ENCODE measurements at places on chromosomes 6 and 20. TPM values are rescaled to one million over a fixed set of nuclear protein-coding genes. Genes with fewer than 3 reads are reported as not detected.

The TXLNB gene
- not detected for total RNA-seq

GRCh38 chr6:163983679-163984078 is 569.2 kb downstream of the QKI start:
- no peak for DNase-seq

- no peak for DNase-seq
These were observed 73.3 kb downstream of the ADGRG6 start for GRCh38 chr6:142374965-142375733.

DNA sequence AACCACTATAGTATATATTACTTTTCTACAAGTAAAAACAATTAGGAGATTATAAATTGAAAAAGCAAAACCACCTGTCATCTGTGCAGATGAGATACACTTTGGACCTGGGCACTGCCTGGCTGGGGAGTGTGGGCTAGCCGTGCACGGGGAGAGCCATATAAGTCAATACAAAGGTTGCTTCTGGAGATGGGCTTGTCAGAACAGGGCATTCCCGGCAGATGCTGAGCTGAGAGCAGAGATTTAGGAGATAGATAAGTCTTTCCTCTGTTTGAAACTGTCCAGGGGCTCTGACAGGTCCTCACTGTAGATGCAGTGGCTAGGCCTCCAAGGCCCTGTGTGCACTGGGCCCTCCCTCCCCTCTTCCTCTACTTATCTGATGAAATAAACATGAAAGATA is 34.5 kb downstream of the CD164 start:
- DNase-seq: peak; percentile 26

- DNase-seq: no peak
These were observed 20.9 kb downstream of the UTRN start for GRCh38 chr6:144305985-144306384.

DNA sequence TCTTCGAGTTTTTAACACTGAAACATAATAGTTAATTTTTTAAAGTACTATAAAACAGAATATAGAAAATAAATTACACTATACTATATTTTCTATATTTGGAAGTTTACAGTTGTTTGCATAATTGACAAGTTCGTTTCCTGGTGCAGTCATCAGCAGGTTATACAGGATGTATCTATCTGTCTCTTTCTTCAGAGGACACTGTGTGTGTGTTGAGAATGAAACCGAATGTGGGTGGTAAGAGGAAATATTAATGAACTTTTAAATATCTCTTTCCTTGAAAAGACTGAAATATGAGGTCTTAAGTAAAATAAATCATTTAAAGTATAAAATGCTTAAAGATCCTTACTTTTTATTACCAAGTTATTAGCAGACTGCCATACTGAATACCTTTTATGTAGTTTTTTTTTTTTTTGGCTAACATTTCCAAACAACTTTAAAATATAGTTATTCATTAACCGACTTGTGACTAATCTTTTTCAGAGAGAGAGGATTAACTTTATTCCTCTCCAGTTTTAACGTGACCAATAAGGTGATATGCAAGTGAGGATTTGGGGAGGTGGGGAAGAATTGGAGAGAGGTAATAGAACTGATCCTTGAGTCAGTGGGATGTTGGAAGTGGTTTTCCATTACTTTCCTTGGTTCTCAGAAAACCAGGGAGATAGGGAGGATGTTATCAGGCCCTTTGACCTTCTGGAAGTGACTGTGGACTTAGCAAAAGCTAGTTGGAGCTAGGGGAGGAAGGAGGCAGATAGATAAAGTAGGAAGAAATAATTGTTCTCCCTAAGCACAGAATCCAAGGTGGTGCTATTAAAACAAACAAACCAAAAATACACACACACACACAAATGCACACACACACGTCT is 380.0 kb upstream of the FLRT3 start:
- DNase-seq: no peak

DNA sequence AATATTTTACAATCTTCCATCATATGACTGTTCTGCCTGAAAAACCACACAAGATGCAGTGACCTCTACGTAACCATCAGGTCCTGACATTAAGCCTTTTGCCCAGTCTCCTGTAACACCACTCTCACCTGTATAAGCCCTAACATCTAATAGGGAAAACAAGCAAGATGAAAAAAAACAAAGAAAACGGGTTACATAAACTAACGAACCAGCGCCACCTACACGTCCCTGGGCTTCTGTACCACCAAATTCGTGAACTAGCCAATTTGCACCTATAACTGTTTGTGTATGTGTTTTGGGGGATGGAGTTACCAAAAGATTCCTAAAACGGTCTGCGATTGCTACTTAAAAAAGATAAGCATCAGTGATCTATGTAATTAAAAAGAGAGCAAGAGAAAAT is 70.2 kb downstream of the BLOC1S5 start:
- DNase-seq: no peak
